HS-5 (cell line): ENCODE measurements at places on chromosomes 11 and 22.

- DNase-seq = no peak
These were observed 12.5 kb downstream of the NNMT start for GRCh38 chr11:114308689-114309089.

DNA sequence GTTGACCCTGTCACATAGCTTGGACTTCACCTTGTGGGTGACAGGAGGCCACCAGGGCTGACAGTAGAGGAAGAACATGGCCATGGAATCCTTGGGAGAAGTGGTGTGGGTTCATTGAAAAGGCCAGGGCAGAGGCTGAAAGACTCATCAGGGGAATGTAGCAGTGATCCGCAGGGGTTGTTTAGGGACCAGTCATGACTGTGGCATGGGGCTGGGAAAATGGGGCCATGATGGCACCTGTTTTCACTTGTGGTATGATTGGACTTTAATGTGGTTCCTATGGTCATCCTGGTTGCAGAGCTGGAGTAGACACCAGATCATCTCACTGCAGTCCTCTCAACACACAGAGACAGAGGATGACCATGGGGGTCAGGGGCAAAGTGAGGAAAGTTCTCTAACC is 66.7 kb upstream of the MYEOV start:
- no peak for DNase-seq

DNA sequence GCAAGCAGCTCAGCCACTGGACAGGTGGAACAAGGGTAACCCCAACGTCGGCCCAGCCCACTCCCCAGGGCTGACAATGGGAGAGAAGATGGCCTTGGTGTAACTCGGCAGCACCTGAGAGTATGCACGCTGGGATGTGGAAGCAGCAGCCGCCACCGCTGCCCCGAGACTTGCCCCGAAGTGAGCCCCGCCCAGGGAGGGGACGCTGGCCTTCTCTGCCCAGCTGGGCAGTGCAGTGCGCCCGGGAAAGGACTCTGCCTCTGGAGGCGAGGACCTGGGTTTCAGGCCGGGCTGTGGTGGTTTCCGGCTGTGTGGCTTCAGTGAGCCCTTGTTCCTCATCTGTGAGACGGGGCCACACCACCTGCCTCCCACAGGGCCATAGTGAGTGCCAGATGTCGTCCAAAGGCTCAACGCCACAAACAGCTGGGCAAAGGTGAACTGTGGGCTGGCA is 8.6 kb upstream of the POLDIP3 start:
- no peak for DNase-seq

DNA sequence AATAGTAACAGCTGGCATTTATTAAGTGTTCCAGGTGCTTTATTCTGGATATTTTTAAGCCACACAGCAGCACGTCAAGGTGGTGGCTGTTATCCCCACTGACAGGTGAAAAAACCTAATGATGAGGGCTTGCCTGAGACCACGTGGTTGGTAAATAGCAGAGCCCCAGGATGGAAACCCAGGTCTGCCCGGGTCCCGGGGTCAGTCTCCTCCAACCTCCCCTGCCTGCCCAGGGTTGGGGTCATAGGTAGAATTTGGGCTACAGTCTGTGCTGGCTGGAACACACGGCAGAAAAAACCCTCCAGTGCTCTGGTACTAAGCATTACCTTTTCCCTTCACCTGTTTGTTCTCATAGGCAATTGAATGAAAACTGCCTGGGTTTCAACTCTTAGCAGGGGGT is 57.9 kb downstream of the EFCAB6 start:
- DNase-seq = no peak

GRCh38 chr11:130908061-130908460 is 8.2 kb downstream of the SNX19 start:
- DNase-seq = no peak

DNA sequence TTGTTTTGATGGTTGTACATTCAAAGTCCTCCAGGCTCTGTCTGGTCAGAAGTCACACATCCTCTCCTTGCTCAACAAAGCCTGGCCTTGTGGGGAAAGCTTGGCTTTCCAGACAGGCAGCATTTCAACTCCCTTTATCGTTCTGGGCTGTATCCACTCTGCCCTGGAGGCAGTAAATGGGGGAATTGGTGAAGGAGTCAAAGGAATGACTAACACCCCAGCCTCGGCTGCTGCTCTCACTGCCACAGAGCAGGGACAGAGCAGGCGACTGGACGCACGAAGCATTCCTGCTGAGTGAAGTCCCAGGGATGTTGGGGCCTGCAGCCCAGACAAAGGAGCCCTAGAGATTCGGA is 52.8 kb downstream of the WNT11 start:
- DNase-seq = no peak

DNA sequence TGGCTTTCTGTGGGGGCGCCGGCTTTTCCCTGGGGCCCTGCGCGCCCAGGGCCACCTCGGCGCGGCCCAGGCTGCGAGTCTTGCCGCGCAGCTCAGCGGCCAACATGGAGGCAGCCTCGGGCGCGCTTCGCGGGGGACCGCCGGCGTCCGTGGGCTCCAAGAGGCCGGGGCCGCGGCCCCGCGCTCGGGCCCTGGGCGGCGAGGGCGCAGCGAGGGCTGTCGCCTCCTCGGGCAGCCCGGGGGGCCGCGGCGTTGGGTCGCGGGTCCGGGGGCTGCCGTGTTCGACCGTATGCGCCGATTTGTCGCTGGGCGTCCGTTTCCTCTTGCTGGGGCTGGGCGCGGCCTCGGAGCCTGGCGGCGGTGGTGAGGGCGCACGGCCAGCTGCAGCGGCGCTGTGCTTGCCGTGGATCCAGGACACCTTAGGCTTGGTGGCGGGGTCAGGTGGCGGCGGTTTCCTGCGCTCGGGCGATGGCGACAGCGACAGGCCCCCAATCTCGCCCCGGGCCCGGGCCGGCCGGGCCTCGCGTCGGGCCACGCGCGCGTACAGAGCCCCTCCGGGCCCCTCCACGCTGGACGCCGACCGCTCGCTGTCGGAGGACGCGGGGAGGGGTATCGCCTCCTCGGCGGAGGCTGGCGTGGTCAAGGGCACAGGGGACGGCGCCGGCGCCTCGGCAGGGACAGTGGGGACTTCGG is 11.9 kb downstream of the SCARF2 start:
- no peak for DNase-seq

- no peak for DNase-seq
These were observed 48.4 kb downstream of the PDE2A start for GRCh38 chr11:72625691-72626413.

DNA sequence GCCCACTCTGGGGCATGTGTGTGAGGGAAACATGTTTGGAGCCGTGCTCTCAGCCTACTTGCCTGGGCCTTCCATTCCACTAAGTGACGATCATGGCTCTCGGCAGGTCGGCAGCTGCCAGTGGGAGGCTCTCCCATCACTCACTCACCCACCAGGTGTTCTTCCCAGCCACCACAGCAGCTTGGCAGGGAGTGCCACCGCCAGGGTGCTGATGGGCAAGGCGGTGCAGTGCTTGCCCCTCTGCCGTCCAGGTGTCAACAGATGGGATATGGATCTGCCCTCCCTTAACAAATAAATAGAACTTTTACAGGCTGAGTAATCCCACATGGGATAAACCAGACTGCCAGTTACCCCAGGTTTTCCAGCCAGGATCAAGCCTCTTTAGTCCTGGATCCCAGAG is 205.5 kb upstream of the TMEM45B start:
- no peak for DNase-seq

GRCh38 chr22:27554106-27554811 is 247.3 kb downstream of the MN1 start:
- DNase-seq = no peak

- no peak for DNase-seq
These were observed 541.9 kb upstream of the ANO5 start for GRCh38 chr11:21650961-21651360.

- no peak for DNase-seq
These were observed 13.8 kb downstream of the TPST2 start for GRCh38 chr22:26576026-26576680.

- no peak for DNase-seq
These were observed 530.8 kb upstream of the CCDC179 start for GRCh38 chr11:23391031-23391430.

DNA sequence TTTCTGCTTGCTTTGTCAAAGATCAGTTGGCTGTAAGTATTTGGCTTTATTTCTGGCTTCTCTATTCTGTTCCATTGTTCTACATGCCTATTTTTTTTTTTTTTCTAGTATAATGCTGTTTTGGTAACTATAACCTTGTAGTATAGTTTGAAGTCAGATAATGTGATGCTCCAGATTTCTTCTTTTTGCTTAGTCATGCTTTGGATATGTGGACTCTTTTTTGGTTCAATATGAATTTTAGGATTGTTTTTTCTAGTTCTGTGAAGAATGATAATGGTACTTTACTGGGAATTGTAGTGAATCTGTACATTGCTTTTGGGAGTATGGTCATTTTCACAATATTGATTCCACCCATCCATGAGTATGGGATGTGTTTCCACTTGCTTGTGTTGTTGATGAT is 37.9 kb upstream of the ARHGAP20 start:
- no peak for DNase-seq

- no peak for DNase-seq
These were observed 25.5 kb downstream of the UBASH3B start for GRCh38 chr11:122681070-122681469.
